ENCODE measurements at places on chromosomes 3 and 15. TPM values are rescaled to one million over a fixed set of nuclear protein-coding genes. Genes with fewer than 3 reads are reported as not detected.

PLXNA1 gene
- total RNA-seq = 29.7 TPM

ZWILCH gene
- total RNA-seq = 36.4 TPM

C3orf33 gene
- total RNA-seq = 5.1 TPM

SLC35G2 gene
- total RNA-seq = 6.7 TPM

COL8A1 gene
- total RNA-seq = 19.1 TPM

PODXL2 gene
- 84.7 TPM for total RNA-seq

PCSK6 gene
- 48.8 TPM for total RNA-seq

- peak; percentile 65 for DNase-seq
These were observed 75.5 kb downstream of the NEDD4 start for GRCh38 chr15:55917881-55918296.

- no peak for DNase-seq
These were observed 16.7 kb downstream of the WWTR1 start for GRCh38 chr3:149640976-149641728.

- DNase-seq = no peak
These were observed 2.1 kb downstream of the ATP11B start for GRCh38 chr3:182795389-182795782.

DNA sequence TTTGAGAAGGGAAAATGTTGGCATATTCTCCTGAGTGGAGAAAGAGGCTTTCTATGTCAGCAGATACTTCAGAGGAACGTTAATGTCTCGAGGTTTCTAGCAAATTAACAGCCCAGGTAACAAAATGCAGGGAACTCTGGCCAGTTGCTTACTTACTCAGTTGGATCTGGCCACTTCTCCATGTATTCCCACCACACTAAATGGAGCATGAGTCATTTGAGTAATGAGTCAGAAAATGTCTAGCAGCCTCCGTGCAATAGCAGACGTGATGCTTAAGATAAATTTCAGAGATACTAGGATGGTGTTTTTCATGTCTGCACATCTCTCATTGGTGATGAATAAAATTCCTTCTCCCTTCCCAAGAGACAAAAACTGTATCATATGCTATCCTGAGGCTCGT lies 671.5 kb downstream of the FHIT start:
- DNase-seq = peak; percentile 9

DNA sequence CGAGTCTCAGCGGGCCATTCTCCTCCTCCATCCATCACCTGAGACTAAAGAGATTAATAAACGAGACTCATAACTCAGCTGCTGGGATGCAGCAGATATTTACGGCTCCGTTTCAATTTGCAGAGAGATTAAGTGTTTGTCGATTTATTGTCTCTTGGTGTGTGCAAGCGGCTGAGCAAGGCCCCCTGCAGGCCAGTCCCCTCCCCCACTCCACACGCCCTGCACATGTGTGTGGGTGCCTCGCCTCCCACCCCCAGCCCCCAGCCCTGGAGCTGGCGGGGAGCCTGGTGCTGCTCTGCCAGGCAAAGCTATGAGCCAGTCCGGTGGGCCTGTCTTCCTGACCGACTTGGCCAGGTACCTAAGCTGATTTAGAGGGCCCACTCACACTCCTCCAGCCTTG lies 63.0 kb downstream of the CYP11A1 start:
- no peak for DNase-seq

DNA sequence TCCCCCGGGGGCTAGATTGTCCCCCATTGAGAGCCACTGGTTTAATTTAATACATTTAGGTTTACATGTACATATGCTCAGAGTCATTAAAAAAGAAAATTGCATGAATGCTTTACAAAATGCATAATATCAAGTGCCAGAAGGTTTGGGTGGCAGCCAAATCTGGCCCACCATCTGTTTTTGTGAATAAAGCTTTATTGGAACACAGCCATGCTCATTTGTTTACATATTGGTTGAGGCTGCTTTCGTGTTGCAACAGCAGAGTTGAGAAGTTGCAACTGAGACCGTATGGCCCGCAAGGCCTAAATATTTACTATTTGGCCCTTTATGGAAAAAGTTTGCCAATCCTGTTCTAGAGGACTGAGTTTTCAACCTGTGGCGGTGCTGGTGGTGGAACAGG lies 32.1 kb upstream of the RGMA start:
- no peak for DNase-seq

- peak; percentile 21 for DNase-seq
These were observed 9.2 kb upstream of the SLC6A1 start for GRCh38 chr3:10983219-10983916.

DNA sequence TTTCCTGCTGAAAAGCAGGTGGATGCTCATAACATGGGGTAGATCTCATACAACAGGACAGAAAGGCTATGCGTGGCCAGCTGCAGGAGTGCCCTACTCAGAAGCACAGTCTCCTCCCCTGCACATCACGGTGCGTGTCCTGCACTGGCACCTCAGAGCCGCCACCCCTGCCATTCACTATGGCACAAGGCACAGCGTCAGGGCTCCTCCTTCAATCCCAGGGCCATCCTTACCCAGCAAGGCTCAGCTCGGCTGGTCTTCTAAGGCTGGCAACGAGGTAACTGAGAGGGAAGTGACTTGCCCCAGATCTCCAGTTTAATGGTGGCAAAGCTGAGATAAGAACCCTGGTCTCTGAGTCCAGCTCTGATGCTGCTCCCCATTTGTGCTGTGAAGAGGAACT lies 97.1 kb downstream of the CPN2 start:
- DNase-seq = no peak

DNA sequence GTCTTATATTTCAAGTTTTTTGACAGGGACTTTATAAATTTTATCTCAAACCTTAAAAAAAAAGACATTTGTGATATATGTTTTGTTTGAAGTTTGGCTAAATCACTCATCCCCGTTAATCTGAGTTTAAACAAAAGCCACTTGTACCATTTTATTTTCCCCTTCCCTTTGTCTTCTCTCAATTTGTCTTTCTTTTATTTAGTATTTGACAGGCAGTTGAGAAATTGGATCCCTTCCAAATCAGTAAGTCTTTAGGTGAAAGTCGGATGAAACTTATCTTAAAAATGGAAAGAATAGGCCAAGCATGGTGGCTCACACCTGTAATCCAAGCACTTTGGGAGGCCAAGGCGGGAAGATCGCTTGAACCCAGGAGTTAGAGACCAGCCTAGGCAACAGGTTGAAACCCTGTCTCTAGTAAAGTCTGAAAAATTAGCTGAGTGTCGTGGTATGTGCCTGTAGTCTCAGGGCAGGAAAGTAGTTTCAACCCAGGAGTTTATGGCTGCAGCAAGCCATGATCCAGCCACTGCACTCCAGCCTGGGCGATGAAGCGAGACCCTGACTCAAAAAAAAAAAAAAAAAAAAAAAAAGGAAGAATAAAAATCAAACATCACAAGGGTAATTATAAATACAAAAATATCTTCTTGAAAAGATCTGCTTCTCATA lies 394.6 kb upstream of the TPM1 start:
- no peak for DNase-seq

- DNase-seq = no peak
These were observed 32.2 kb downstream of the NSUN3 start for GRCh38 chr3:94095111-94095510.

DNA sequence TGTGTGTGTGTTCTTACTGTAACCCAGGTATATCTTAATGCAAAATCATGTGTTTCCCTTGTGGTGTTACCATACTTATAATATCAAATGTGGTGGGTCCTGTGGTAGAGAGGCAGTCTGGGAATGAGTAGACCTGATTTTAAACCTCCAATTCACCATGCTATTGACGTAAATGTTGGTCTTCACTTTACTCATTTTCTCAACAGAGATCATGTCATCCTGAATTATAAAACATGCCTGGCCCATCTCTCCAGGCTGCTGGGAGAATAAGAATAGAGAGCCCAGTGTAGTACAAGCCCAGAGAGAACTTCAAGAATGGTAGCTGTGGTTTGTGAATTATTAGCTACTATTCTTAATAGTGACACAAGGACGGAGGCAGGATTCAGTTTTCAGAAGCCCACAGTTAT lies 88.1 kb downstream of the MBNL1 start:
- DNase-seq = no peak

DNA sequence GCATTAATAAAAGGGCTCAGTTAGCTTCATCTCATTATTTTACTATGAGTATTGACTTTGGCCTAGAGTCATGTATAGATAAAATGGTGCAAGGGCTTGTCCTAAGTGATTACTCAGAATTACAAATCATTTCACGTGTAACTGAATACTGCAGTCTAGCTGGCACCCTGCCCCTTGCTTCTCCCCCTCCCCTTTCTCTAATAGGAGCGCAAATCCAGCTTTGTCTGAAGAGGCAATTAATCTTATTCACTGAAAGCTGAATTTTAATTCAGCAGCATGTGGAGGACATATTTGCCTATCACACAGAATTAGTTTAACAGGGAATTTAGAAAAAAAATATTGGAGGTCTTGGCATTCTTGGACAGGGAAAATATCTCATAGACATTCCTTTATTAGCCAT lies 412.1 kb upstream of the DPH6 start:
- peak; percentile 23 for DNase-seq

GRCh38 chr3:5489536-5489935 lies 302.0 kb downstream of the EDEM1 start:
- DNase-seq = no peak
